SK-N-SH (cell line): ENCODE measurements at places on chromosomes 2 and 18. TPM values are rescaled to one million over a fixed set of nuclear protein-coding genes. Genes with fewer than 3 reads are reported as not detected.

DNA sequence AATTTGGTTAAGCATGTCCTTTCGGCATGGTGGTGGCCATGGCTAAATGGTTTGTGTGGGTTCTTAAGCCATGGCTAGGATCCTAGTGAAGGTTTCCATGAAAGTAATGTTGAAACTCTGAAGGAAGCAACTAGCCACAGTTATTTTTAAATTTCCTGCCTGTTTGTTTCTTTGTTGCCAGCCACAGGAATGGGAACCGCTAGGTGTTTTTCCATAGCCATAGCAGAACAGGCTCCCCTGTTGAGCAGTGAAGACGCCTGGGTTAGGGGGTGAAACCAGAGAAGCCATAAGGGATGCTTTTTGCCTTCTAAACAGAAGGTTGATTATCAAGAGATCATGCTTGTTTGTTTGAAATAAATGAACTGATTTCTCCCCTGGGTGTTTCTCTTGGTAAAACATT is 60.1 kb upstream of the CHMP1B start:
- DNase-seq, result no peak
- H3K4me3 ChIP-seq, result no peak overlapping the region
- no peaks in the 10 kb centered on the region for H3K4me1 ChIP-seq
- H3K27me3 ChIP-seq, result peaks cover 40% of the 10 kb centered on the region; the same call in 1 of the 2 replicates
- H3K36me3 ChIP-seq, result no peaks in the 10 kb centered on the region

Gene CHRND
- 0.12 TPM in 1 of 2 replicates, not detected in the other for polyA plus RNA-seq

DNA sequence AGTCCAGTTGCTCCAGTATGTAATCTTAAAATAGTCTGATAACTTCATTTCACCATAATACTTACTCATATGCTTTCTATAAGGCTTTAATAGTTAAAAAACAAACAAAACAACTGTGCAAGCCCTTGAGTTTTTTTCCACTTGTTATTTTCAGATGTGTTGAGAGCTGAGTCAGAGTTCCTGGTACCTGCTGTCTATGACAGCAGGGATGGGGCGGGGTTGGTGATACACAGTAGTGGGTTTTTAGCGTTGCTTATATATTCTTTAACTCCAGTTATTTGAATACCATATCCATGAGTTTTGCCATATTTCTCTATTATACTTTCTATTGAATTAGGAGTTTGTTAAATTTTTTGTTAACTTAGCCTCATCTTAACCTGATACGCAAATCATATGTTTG is 5.0 kb downstream of the NAPG start:
- no peak overlapping the region for H3K27ac ChIP-seq
- H3K4me1 ChIP-seq, result peaks cover 9% of the 10 kb centered on the region
- no peak for DNase-seq
- H3K27me3 ChIP-seq, result no peaks in the 10 kb centered on the region
- H3K4me3 ChIP-seq, result no peak overlapping the region

DNA sequence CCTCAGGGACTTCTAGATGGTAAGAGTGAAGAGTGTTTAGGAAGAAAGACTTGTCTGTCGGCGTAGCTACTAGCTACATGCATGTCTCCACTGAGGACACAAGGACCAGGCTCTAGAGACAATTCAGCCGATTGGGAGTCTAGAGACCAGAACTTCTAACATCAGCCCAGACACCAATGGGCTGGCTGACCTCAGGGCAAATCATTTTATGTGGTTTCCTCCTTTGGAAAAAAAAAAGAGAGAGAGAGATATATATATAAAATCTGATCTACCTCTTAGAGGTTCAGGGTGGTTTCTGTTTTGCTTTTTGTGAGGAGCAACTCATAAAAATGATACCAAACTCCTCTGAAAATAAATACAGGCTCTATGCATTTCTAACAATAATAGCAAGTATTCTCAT is 212.8 kb downstream of the BCL2 start:
- no peaks in the 10 kb centered on the region for H3K36me3 ChIP-seq
- H3K27me3 ChIP-seq, result no peaks in the 10 kb centered on the region
- DNase-seq, result no peak
- no peaks in the 10 kb centered on the region; the same call in 1 of the 2 replicates for H3K4me1 ChIP-seq
- H3K27ac ChIP-seq, result no peak overlapping the region
- no peak overlapping the region for H3K4me3 ChIP-seq

DNA sequence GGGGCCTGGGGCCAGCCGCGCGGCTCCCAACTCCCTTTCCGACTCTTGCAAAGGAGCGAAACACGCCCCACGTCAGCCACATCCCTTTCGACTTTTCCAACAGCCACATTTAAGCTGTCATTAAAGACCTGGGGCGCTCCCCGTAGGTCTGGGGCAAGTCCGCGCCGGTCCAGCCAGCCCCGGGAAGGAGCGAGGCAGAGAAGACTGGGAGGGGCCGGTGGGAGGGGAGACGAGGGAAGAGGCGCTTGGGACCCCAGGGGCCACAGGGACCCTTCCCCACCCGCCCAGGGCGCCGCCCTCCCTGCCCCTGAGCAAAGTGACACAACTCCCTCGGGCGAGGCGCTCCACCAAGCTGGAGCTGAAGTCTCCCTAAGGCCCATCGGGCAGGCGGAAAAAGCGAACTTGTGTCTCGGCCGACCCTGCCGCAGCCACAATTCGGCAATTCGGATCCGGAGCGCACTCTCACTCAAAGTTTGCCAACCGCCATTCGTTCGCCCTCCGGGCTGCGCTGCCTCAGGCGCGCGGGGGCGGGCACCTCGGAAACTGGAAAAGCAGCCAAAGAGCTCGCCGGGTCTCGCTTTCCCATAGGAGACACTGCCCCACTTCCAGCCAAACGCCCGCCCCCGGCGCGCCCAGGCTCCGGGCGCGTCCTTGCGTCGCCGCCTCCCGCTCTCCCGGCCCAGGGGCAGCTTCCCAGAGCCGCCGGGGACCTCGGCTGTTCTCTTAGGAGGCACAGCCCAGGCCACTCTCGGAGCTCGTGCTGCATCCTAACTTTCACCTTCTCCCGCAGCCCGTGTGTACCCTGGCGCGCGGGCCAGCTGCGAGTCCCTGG is 1.1 kb upstream of the KCTD1 start:
- H3K4me1 ChIP-seq, result peaks cover 29% of the 10 kb centered on the region
